Right renal pelvis (tissue), 4 donors: ENCODE measurements at places on chromosomes 2 and 18. TPM values are rescaled to one million over a fixed set of nuclear protein-coding genes. Genes with fewer than 3 reads are reported as not detected.

Gene RAD51AP2
- polyA plus RNA-seq, result 0.14 TPM

Gene NPPC
- 0.29 TPM for polyA plus RNA-seq

- no peak for DNase-seq
Observed at GRCh38 chr18:5058768-5059695, 138.0 kb downstream of the AKAIN1 start.

GRCh38 chr2:144331674-144332355, 188.1 kb downstream of the ZEB2 start:
- no peak for DNase-seq

- DNase-seq, result no peak
Observed at GRCh38 chr2:96024336-96025193, 10.2 kb downstream of the GPAT2 start.

DNA sequence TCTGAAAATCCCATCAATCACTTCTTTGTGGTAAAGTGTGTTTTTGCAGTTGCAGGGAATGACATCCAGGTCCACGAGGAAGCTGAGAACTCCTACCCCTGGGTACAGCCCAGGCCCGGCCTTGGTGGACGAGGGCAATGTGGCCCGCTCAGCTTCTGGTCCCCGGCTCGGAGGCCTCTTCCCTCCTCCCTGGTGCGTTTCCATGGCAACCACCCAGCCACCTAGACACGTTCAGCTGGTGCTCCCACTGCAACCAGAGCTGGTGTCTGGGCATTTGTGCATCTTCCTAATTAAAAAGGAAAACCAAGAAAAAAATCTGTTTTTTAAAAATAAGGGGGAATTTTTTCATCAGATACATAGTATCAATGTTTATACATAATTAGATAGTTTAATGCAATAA, 603.6 kb upstream of the SALL3 start:
- DNase-seq, result no peak
